T-helper 17 cell (primary cell): ENCODE measurements at places on chromosomes 7 and 10. TPM values are rescaled to one million over a fixed set of nuclear protein-coding genes. Genes with fewer than 3 reads are reported as not detected.

GRCh38 chr7:29946428-29947186, 43.0 kb downstream of the SCRN1 start:
- no peaks in the 10 kb centered on the region for H3K4me1 ChIP-seq
- no peak for DNase-seq
- no peak overlapping the region for H3K4me3 ChIP-seq
- peak overlapping the region; percentile 16 for H3K27ac ChIP-seq

DNA sequence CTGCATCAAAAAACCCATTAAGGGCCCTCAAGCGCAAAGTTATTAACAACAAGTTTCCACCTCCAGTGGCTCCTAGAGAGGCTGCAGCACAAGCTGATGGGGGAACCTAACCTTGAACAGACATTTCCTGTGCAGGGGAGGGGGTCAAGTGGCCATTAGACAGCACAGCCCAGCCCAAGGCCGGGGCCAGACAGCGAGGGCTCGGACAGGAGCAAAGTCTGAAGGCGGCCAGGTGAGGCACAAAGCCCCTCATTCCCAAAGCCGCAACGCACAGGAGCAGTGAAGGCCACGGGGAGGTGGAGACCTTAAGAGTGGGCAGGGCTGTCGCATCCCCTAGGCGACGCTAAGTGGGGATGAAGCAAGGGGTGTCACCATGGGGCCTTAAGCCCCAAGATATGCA, 73.2 kb upstream of the ZNF746 start:
- H3K4me1 ChIP-seq, result no peaks in the 10 kb centered on the region
- H3K4me3 ChIP-seq, result no peak overlapping the region
- DNase-seq, result no peak
- no peaks in the 10 kb centered on the region for H3K27me3 ChIP-seq
- peaks cover 5% of the 10 kb centered on the region for H3K36me3 ChIP-seq

- H3K36me3 ChIP-seq, result no peaks in the 10 kb centered on the region
- H3K27ac ChIP-seq, result no peak overlapping the region
- peaks cover 9% of the 10 kb centered on the region for H3K4me1 ChIP-seq
- no peaks in the 10 kb centered on the region for H3K27me3 ChIP-seq
Measured at GRCh38 chr7:2612445-2613097, 19.2 kb upstream of the TTYH3 start.

GRCh38 chr7:137642472-137642871, 204.3 kb downstream of the DGKI start:
- H3K4me3 ChIP-seq, result no peak overlapping the region
- DNase-seq, result no peak
- no peaks in the 10 kb centered on the region for H3K36me3 ChIP-seq
- H3K4me1 ChIP-seq, result no peaks in the 10 kb centered on the region

Gene PMS2
- 11.6 TPM for total RNA-seq

DNA sequence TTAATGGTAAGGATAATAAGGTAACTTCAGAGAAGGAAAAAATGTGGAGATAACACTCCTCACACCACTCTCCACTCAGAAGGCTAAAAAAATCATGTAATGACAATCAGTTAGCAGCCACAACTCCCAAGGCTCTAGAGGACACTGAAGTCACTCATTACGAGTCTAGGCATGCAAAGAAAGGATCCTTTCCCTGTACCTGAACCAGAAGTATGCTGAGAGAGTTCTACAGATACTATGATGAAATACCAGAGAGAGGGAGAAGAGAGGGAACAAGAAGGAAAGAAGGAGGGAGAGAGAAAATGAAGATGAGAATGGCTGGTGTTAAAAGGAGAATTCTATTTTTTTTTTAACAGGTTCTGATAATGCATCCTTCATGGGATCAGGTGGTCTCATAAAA, 224.3 kb upstream of the PLXNA4 start:
- no peak overlapping the region for H3K4me3 ChIP-seq
- H3K27ac ChIP-seq, result no peak overlapping the region
- H3K27me3 ChIP-seq, result no peaks in the 10 kb centered on the region
- H3K36me3 ChIP-seq, result no peaks in the 10 kb centered on the region
- DNase-seq, result no peak
- H3K4me1 ChIP-seq, result peaks cover 4% of the 10 kb centered on the region

GRCh38 chr10:102777711-102778453, 34.1 kb downstream of the WBP1L start:
- peaks cover 39% of the 10 kb centered on the region for H3K4me1 ChIP-seq
- peak overlapping the region; percentile 60 for H3K27ac ChIP-seq
- H3K36me3 ChIP-seq, result peaks cover 6% of the 10 kb centered on the region
- no peak for DNase-seq
- no peaks in the 10 kb centered on the region for H3K27me3 ChIP-seq

Gene MOGAT3
- total RNA-seq, result not detected

DNA sequence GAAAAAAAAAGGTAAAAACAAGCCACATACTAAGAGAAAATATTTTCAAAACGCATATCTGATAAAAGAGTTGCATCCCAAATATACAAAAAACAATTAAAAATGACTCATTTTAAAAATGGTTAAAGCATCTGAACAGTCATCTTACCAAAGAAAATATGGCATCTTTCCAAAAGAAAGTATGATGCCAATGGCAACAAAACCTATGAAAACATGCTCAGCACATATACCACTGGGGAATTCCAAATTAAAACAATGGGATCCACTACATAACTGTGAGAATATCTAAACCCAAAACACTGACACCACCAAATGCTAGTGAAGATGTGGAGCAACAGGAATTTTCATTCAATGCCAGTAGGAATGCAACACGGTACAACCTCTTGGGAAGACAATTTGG, 39.3 kb downstream of the VSTM2A start:
- no peak overlapping the region for H3K27ac ChIP-seq
- H3K27me3 ChIP-seq, result no peaks in the 10 kb centered on the region
- no peaks in the 10 kb centered on the region for H3K36me3 ChIP-seq
- no peak for DNase-seq
- no peaks in the 10 kb centered on the region for H3K4me1 ChIP-seq

Gene STYXL1
- 16.5 TPM for total RNA-seq

Gene HOXA11
- total RNA-seq, result not detected

Gene ATOH7
- total RNA-seq, result not detected

DNA sequence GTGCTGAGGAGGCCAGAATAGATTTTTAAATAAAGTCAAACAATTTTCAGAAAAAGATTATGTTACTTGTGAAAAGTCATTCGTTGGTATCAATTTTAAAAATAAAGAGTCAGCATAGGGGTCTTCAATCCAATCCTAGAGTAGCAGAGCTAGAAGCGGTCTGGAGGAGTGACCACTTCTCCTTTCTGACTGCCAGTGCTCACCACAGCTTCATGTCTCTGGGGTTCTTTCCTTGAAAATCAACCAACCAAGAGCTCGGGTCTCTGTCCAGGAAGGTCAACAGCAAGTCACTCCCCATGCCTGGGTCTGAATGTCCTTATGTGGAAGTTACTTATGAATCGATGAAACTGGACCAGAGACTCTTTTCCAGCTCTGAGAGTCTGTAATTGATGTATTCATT, 14.3 kb downstream of the PTPRN2 start:
- no peak overlapping the region for H3K4me3 ChIP-seq
- no peak for DNase-seq
- H3K36me3 ChIP-seq, result peaks cover 2% of the 10 kb centered on the region
